Effector CD4-positive, alpha-beta T cell (primary cell): ENCODE measurements at places on chromosomes 2 and 18.
A peak's percentile ranks its signal among the peaks of the same experiment; 100 is the strongest.

- no peak for DNase-seq
Observed at GRCh38 chr2:146209842-146210275, 1635.0 kb upstream of the ACVR2A start.

- no peak for DNase-seq
Observed at GRCh38 chr18:66916834-66917233, 312.9 kb upstream of the CDH19 start.

DNA sequence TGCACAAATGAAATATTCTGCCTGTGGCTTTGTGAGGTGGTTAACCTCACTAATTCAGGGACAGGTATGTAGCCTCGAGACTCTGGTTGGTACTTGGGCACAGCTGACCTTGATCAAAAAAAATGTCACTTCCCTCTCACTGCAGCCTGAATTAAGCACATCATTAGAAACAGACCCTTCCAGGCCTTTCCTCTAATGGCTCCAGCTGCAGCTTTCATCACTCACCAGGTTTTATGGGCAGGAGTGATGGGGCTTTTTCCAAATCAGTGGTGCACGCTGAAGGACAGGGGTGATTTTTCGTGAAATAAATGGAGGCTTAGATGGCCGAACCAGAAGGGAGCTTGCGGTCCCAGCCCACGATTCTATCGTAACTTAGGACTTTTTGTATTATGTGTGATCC lies 213.0 kb upstream of the RAB12 start:
- no peak for DNase-seq

GRCh38 chr2:224032283-224032682 lies 6.8 kb downstream of the SERPINE2 start:
- DNase-seq, result no peak

- DNase-seq, result no peak
Observed at GRCh38 chr2:38797250-38797676, 19.3 kb downstream of the GEMIN6 start.

GRCh38 chr2:30421604-30422443 lies 25.2 kb upstream of the LCLAT1 start:
- DNase-seq, result peak; percentile 8

DNA sequence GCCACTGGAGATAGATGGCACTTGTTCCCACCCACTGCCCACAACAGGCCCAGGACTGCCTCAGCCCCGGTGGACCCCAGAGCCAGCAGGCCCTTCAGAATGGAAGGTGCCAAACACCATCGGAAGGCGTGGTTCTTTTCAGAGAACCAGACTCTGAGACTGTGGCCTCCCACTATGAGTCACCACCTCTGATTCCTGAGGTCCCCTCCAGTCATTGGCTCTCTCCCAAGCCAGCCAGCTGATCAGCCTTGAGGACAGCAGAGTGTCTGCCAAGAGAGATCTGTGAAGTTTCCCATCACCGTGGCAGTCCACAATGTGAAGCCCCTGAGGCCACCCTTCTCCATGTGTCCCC lies 10.4 kb upstream of the MAP3K2 start:
- DNase-seq, result peak; percentile 24

GRCh38 chr2:236749346-236749745 lies 179.7 kb downstream of the ACKR3 start:
- no peak for DNase-seq

- no peak for DNase-seq
Observed at GRCh38 chr2:73984203-73984921, at the start of gene TET3. TET3 (plus strand) TSS chr2:73984910; CDS start chr2:73986404, 1,494 bp downstream.

- no peak for DNase-seq
Observed at GRCh38 chr2:11004199-11004598, 92.5 kb downstream of the KCNF1 start.

DNA sequence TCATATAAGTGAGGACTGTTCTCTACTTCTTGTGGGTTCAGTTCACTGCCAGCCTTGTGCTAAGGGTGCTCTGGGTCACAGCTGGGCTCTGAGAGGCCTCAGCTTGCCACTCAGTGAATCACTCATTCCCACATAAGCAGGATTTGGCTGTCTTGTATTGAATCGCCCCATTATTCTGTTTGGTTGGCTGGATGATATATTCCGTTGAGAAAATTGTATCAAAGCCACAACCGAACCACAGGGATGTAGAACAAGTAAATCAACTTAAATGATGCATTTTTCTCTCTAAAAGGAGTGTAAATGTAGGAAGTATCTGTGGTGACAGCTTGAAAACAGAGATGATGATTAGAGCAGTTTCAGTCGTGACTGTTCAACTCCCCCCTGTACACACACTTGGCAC lies 39.6 kb downstream of the TTC39C start:
- peak; percentile 11 for DNase-seq
